ENCODE measurements at places on chromosomes 7 and 10.
A peak's percentile ranks its signal among the peaks of the same experiment; 100 is the strongest.

DNA sequence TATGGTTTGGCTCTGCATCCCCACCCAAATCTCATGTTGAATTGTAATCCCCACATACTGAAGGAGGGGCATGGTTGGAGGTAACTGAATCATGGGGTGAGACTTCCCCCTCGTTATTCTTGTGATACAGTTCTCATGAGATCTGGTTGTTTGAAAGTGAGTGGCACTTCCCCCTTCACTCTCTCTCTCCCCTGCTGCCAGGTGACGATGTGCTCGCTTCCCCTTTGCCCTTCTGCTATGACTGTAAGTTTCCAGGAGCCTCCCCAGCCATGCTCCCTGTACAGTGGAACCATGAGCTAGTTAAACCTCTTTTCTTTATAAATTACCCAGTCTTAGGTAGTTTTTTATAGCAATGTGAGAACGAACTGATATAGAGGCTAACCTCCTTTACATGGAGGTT lies 16.6 kb downstream of the PLPP4 start:
- no peak for DNase-seq

- no peak for DNase-seq
Measured at GRCh38 chr10:120514035-120514620, 57.1 kb downstream of the PLPP4 start.

GRCh38 chr7:137097111-137097510 lies 228.7 kb downstream of the CHRM2 start:
- no peak for DNase-seq

DNA sequence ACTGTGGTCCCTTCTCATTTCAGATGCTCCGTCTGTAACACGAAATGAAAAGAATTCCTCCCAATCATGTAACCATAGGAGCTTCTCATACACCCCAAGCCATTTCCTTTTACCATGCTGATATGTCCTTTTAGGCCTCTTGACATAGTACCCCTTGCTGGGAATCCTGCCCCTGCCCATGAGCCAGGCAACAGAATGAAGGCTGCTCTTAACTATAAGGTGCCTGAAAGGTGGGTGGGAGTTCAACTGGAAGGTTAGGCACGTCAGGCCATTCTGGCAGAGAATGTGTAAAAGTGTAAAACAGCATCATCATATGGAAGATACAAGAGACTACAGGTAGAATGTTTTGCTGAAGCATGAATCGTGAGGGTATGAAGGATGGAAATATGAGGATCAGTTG lies 22.5 kb downstream of the IL2RA start:
- DNase-seq: no peak

GRCh38 chr10:89857431-89858042 lies 156.1 kb downstream of the KIF20B start:
- DNase-seq: no peak

DNA sequence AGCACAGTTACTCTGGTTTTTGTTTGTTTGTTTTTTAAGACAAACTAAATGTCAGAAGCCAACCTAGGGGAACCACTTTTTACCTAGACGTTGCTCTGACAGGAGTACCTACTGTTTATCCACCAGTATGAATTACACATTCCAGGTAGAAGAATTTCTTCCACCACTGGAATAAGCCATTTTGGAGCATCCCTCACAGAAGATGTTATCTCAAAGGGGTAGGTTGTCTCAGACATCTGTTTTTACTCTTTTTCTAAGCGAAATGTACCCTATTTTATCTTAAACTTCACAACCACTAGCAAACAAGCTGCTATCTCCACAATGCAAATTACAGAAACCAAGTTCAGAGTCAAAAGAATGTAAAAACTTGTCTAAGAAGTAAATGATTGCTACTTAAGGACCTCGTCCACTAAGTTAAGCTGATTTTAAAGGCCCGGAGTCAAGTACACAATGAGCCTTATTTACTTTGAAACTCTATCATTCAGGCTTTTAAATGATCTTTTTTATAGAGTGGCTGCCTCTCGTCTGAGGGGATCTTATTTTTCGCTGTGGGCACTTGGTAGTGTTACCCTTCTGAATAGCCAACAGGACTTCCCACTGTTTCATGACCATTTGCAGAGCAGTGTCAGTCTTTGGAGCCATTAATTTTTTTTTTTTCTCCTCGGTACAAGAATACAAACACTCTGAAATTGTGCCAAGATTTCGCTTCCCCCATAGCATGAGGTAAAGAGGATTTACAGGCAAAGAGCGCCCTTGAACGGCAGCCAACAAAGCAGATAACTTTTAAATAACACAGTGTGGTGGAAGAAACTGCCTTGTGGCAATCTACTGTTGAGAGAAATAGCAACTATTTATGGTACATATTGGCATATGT lies 15.7 kb upstream of the ARMC3 start:
- DNase-seq: peak; percentile 45

DNA sequence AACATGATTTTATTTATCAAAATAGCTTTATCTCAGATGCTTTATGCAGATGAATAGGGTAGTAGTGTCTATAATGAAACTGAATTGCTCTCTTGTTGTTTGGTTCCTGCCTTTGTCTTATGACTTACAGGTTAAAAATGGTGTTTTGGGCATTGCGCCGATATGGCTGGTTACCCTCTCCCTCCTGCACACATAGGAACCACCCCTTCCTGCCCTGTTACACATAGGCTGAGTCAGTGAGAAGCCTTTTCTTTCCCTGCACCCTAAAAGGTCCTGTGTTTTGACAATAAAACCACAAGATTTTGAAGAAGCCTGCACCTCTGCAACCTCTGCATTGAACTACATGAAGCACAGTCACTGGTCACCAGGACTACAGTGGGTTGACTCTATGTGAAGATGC lies 655.8 kb upstream of the ANKRD30A start:
- no peak for DNase-seq

DNA sequence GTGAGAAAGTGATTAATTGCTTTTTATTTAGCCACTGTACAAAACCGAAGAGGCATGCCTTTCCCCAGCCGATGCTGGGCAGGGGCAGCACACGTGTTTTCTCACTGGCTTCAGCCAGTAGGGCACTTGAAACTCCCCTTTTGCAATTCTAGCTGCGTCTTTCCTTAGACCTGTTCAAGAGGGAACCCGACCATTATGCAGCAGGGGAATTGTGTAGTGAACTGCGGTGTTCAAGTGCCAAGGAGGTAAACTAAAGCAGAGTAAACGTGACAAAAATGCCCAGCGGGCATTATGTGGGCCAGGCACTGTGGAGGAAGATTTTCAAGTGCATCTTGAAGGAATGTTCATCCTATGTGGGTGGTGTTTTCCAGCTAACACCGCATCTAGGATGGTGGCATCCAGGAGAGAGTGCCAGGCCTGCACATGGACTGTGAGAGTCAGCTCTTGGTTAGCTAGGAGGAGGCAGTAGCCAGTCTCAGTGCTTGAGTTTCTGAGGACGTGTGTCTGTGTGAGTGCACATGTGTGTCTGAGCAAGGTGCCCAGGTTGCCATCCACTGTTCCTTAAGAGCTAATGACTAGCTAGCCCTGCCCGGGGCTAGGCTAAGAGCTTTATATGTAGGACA lies 3.3 kb downstream of the WIPF3 start:
- no peak for DNase-seq

DNA sequence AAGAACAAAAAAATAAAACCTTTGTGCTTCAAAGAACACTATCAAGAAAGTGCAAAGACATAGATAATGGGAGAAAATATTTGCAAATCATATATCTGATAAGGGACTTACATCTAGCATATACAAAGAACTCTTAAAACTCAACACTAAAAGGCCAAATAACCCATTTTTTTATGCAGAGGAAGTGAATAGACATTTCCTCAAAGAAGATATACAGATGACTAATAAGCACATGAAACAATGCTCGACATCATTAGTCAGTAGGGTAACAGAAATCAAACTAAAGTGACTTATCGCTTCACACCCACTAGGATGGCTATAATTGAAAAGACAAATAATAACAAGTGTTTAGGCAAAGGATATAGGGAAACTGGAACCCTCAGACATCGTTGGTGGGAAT lies 78.0 kb downstream of the MALSU1 start:
- no peak for DNase-seq
